Erythroblast (primary cell): ENCODE measurements at places on chromosomes 3 and 15.

- peak; percentile 21 for DNase-seq
Measured at GRCh38 chr3:69142797-69143454, 20.5 kb upstream of the LMOD3 start.

GRCh38 chr3:96182756-96183155 is 631.6 kb upstream of the EPHA6 start:
- no peak for DNase-seq

GRCh38 chr3:150746791-150747590 is 16.0 kb downstream of the SIAH2 start:
- no peak for DNase-seq

DNA sequence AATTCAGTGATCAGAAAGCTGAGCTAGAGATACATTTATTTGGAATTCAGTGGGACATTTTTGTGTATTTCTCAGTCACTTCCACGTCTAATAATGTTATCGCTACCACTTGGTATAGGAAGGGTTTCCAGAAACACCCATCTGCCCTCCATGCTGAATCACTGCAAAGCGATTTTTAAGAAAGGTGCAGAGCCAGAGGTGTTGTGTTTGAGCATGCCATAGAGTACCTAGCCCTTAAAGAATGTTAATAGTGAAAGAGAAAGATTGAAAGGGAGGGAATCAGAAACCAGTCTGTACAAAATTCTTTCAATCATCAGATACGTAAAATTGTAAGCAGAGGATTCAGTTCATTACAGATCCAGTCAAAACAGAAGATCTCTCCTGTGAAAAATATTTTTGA is 80.1 kb upstream of the ARL6 start:
- DNase-seq: no peak

DNA sequence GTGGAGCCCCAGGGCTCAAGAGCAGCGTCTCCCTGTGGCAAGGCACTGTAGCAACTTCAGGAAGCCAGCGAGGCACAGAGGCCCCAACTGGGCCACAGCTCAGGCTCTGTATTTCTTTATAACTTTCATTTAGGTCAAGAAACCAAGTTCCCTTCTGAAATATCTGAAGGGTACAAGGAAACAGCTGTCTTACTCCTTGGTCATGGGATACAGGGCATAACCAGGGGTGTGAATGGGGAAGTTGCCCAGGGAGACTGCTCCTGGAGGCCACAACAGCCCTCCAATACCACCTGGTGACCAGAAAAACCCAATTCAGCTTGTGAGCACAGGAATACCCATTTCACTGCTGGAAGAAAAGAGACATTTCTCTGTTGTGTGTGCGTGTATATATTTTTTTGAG is 13.3 kb upstream of the SPTBN5 start:
- no peak for DNase-seq

- DNase-seq: no peak
Measured at GRCh38 chr15:65062726-65063125, 5.1 kb downstream of the RASL12 start.

DNA sequence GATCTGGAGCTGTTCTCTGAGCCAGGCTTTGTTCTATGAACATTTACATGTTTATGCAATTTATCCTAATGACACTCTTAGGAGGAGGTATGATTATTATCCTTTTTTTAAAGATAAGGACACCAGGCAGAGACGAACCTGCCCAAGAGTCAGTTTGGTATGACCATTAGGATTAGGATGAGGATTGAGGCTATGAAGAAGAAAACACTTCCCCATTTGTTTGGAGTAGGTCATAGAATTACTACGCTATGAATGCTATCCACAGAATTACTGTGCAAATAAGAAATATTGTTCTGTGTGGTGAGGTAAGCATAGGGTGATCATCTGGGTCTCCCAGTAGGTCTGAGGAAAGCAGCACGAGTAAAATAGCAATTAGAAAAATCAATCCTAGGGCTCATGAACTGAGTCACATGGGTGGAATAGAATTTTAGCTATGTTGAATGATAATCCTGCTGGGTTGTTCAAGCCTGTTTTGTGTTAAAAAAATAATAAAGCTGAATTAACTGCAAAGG is 23.9 kb downstream of the EIF4E3 start:
- no peak for DNase-seq

DNA sequence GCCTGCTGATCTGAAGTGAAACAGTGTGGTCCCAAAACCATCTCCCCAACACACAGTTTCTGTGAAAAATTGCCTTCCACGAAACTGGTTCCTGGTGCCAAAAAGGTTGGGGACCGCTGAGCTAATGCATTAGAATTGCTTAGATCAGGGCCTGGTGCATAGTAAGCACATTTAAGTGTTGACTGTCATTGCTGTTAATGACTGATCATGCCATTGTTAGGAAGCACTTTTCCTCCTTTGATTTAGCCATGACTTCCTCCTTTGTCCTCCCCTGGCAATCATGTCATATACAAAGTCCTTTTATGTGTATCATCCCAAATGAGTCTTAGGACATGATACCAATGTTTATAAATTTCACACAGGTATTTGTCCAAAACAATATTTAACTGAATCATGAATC is 81.5 kb upstream of the ATP11B start:
- no peak for DNase-seq

DNA sequence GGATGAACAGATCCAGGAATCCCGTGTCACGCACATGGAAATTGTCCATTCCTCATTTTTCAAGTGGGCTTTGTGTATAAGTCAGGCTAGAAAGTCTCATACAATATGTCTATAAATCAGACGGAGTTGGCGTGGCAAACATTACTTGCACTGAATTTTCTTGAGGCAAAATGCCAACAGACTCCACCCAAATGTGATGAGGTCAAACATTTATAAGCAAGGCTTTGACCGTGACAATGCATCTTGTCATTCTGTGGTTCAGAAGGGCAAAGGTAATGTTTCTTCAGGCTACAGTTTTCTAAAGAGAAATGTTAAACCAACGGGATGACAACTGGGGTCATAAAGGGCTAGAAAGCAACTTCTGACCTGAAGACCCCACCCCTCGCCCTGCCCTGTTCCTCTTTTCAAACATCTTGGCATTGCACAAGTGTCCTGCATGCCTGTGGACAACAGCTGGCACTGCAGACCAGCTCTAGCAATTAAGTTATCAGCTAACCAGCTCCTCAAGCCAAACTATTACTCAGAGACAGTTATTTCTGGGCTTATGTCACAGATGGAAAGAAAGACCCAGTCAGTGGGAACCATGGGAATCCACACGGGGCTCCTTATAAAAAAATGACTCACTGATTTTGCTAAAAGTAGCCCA is 36.5 kb upstream of the SPTBN5 start:
- DNase-seq: no peak

DNA sequence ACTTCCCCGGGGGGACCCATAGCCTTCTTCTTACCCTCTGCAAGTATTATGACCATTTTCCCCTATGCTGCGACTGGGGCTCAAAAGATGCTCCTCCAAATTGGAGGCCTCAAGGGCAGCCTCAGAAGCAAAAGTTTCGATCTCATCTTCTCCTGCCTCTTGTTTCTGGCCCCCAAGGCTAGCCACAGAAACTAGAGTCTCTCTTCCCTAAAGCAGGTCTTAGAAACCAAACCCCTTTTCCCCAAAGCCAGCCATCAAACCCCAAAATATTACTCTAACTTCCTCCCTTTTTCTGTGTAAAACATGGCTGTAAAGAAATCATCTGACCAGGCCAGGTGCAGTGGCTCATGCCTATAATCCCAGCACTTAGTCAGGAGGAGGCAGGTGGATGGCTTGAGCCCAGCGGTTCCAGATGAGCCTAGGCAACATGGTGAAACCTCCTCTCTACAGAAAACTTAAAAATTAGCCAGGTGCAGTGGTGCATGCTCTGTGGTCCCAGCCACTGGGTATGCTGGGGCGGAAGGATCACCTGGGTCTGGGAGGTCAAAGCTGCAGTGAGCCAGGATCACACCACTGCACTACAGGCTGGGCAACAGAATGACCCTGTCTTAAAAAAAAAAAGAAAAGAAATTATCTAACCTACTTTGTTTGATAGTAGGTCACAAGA is 36.7 kb upstream of the MFGE8 start:
- no peak for DNase-seq

DNA sequence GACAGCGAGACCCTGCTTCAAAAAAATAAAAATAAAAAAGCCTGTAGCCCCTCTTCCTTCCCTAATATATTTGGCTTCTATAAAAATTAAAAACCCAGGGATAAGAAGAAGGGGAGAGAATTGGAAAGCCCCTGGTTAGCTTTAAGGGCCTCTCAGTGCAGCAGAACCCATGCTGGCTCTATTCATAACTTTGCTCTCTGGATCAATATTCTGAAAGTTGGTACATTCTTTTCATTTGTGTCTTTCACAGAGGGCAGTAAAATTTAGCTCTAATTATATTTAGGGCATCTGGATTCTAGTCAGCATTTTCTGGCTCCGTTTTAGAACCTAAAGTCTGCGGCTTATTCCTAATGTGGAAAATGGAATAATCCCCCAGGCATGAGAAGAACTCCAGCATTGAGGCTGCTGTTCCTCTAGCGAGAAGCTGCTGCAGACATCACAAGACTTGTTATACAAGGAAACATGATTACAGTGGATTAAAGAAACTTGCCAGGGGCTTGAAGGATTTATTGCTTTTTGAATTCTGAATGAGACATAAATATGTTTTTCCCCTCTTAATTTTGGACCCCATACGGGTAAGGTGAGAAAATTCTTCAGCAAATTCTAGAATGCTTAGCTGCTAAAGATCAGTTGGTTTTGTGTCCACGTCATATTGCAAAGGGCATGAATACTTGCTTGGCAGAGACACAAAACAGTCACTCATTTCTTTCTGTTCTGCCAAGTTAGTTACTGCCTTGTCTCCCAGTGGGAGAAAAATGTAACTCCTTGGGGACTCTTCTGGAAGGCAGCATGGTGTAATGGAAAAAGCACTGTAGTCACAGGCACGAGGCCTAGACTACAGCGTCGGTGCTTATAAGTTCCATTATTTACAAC is 177.7 kb downstream of the VGLL4 start:
- DNase-seq: no peak

DNA sequence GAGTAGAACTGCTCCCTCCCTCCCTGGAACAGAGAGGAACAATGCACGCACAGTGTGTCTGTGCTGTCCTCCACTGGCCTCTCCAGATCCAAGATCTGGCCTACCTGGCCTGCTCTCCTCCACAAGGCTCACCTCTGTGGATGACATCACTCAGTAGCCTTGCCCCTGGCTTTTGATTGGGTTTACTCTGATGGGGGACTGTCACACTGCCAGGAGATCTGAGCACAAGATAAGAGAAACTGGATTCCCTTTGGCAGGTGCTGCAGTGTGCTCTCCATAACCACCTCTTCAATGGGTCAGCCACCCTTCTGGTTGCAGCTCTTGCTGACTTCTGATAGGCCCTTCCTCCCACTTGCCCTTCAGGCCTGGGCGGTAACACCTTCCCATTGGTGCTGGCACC is 22.6 kb upstream of the ANO10 start:
- peak; percentile 28 for DNase-seq

- no peak for DNase-seq
Measured at GRCh38 chr3:129013491-129013891, 12.4 kb downstream of the EFCC1 start.

GRCh38 chr3:110821586-110821985 is 250.0 kb upstream of the NECTIN3 start:
- no peak for DNase-seq

DNA sequence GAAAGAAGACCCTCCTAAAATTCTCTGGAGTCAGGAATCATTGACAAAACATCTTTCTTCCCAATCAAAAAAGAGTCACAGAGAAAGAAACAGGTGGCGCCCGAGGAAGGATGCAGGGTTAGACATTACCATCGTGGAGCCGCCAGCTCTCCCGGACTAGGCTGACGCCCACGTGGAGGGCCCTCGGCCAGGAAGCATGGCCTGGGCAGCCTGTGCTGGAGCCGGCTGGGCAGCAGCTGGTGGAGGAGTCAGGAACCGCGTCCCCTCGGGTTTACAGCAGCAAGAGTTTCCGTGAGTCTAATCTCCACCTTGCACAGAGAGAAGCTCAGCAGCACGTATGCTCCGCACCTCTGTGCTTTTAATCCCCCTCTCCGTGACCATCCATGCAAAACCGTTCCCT is 533.7 kb upstream of the ATP11B start:
- DNase-seq: no peak

- DNase-seq: no peak
Measured at GRCh38 chr3:138289260-138289659, 40.4 kb downstream of the NME9 start.

DNA sequence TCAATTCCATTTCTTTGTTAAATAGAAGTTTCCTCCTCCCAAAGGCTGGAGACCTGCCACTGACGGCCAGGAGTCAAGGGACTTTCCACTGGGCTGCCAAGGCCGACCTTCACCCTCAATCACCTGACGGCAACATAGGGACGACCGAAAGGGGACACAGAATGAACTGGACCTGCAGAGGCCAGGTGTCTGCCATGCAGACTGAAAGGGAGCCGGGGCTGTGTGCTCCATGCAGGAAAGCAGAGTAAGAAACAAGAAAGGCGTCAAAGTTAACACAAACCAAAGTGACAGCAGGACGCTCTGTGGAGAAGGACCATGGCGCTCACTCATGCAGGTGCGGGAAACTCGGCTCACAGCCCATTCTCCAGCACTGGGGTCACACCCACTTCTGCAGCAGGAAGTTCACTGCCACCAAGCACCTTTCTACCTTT is 26.1 kb downstream of the ZXDC start:
- DNase-seq: no peak

- no peak for DNase-seq
Measured at GRCh38 chr3:21621181-21621651, 129.8 kb downstream of the ZNF385D start.

DNA sequence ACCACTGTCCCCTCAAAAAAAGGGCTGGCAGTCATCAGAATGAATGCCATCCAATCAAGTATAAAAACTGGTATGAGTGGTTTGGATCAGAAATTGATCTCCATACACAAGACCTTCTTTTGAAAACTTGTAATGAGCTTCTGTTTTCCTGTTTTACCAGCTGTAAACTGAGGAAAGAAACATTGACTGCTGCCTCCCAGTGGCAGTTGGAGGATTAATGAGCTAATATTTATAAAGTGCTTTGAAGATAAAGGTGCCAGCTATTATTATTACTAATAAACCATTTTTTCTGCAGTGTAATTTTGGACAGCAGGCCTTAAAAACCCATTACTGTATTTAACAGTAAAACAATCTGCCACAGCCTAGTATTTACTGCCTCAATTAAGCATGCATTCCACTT is 11.4 kb downstream of the CHL1 start:
- no peak for DNase-seq
